ENCODE measurements at places on chromosomes 7 and 10. TPM values are rescaled to one million over a fixed set of nuclear protein-coding genes. Genes with fewer than 3 reads are reported as not detected.

TDRD1 gene
- 0.25 TPM for total RNA-seq

NPC1L1 gene
- total RNA-seq = not detected

KCNIP2 gene
- 1.1 TPM for total RNA-seq

OR9A2 gene
- total RNA-seq = not detected

SNX10 gene
- 46.9 TPM for total RNA-seq

GIMAP8 gene
- 6.6 TPM for total RNA-seq

NKX2-3 gene
- not detected for total RNA-seq

RBP3 gene
- total RNA-seq = not detected

OR2A1 gene
- total RNA-seq = not detected

FEZF1 gene
- total RNA-seq = not detected

VAX1 gene
- not detected for total RNA-seq

ASZ1 gene
- not detected for total RNA-seq

TMEM236 gene
- 0.04 TPM for total RNA-seq

PAOX gene
- 5.2 TPM for total RNA-seq

GNB2 gene
- 235 TPM for total RNA-seq

CASTOR2 gene
- total RNA-seq = 4.9 TPM

SERPINE1 gene
- 0.19 TPM for total RNA-seq

PIK3AP1 gene
- total RNA-seq = 9.8 TPM

CD36 gene
- total RNA-seq = not detected

ZSWIM8 gene
- total RNA-seq = 45.9 TPM

UTF1 gene
- not detected for total RNA-seq

CPVL gene
- 0.25 TPM for total RNA-seq

SPDYE1 gene
- total RNA-seq = not detected

SLC18A2 gene
- total RNA-seq = not detected

MMD2 gene
- not detected for total RNA-seq

IL6 gene
- total RNA-seq = 1.4 TPM

OGDHL gene
- 0.89 TPM for total RNA-seq

TACC2 gene
- not detected for total RNA-seq

UCMA gene
- total RNA-seq = not detected

WNT8B gene
- total RNA-seq = not detected

CARD11 gene
- 85.4 TPM for total RNA-seq

LRRTM3 gene
- not detected for total RNA-seq

HGF gene
- total RNA-seq = not detected

ZPBP gene
- total RNA-seq = not detected

OPALIN gene
- not detected for total RNA-seq

NRP1 gene
- 2.0 TPM for total RNA-seq

ACBD7 gene
- total RNA-seq = 1.2 TPM

LCOR gene
- total RNA-seq = 24.9 TPM

WEE2 gene
- total RNA-seq = not detected

ETV1 gene
- 0.38 TPM for total RNA-seq

GNAT3 gene
- total RNA-seq = not detected

CCL24 gene
- not detected for total RNA-seq

JAKMIP3 gene
- 0.29 TPM for total RNA-seq

LIPK gene
- not detected for total RNA-seq

GSTO2 gene
- 1.3 TPM for total RNA-seq

RBP4 gene
- not detected for total RNA-seq

ARHGAP19 gene
- total RNA-seq = 27.3 TPM

SFRP5 gene
- total RNA-seq = 0.11 TPM
